ENCODE measurements at places on chromosomes 13 and 19.
A peak's percentile ranks its signal among the peaks of the same experiment; 100 is the strongest.

GRCh38 chr13:95644601-95645052 is at the start of gene DZIP1:
Gene DZIP1, minus strand, starts transcription at chr13:95644706. Its CDS starts 2,677 bp downstream, at chr13:95642029.
- peak; percentile 57 for DNase-seq
- H3K27ac ChIP-seq, result peak within 1 kb of the TSS; percentile 68
- H3K36me3 ChIP-seq, result no peaks in the 10 kb centered on the region
- H3K27me3 ChIP-seq, result peaks cover 5% of the 10 kb centered on the region
- H3K4me1 ChIP-seq, result no peaks in the 10 kb centered on the region

GRCh38 chr19:16394681-16395375 is 70.2 kb downstream of the KLF2 start:
- no peaks in the 10 kb centered on the region for H3K27me3 ChIP-seq
- H3K4me1 ChIP-seq, result no peaks in the 10 kb centered on the region
- no peak overlapping the region for H3K4me3 ChIP-seq
- no peak for DNase-seq

- H3K27ac ChIP-seq, result no peak overlapping the region
- H3K4me3 ChIP-seq, result no peak overlapping the region
- H3K4me1 ChIP-seq, result no peaks in the 10 kb centered on the region
Measured at GRCh38 chr13:83980331-83980730, 98.1 kb upstream of the SLITRK1 start.

DNA sequence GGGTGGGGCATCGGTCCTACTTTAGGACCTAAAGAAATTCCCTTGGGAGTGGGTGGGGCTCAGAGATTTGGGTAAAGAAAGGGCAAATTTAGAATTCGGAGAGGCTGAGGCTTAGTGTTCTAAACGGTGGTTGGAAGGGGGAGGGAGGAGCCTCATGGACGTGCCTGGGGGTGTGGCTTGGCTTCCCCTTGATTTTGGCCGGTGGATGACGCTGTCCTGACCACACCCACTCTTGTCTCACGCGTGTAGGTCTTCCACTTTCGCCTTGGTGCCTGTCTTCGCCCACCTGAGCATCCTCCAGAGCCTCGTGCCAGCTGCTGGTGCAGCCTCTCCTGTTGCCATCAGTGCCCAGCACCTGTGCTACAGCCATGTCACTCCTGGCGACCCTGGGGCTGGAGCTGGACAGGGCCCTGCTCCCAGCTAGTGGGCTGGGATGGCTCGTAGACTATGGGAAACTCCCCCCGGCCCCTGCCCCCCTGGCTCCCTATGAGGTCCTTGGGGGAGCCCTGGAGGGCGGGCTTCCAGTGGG is 1.2 kb upstream of the NUP62 start:
- no peaks in the 10 kb centered on the region for H3K36me3 ChIP-seq
- peak overlapping the region; percentile 2 for H3K27ac ChIP-seq
- no peaks in the 10 kb centered on the region for H3K27me3 ChIP-seq
- DNase-seq, result no peak

DNA sequence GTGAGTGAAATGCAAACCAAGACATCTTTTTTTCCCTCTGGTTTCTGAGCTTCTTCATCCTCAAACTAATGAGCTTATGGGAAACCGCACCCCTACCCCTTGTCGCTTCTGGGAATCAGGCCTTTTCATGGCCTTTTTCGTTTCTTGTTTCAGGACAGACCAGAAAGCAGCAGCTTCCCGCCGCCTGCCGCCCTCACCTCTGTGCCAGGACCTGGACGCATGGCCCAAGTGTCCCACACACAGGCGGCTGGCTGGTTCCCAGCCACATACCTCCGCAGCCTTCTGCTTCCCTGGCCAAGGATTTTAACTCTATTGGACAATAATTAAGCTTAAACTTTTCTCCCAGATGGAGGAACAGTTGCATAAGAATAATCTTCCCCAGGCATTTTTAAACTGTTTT is 114.1 kb upstream of the SLITRK1 start:
- no peaks in the 10 kb centered on the region for H3K36me3 ChIP-seq
- no peak overlapping the region for H3K4me3 ChIP-seq
- no peak overlapping the region for H3K27ac ChIP-seq
- no peak for DNase-seq
- H3K4me1 ChIP-seq, result no peaks in the 10 kb centered on the region

DNA sequence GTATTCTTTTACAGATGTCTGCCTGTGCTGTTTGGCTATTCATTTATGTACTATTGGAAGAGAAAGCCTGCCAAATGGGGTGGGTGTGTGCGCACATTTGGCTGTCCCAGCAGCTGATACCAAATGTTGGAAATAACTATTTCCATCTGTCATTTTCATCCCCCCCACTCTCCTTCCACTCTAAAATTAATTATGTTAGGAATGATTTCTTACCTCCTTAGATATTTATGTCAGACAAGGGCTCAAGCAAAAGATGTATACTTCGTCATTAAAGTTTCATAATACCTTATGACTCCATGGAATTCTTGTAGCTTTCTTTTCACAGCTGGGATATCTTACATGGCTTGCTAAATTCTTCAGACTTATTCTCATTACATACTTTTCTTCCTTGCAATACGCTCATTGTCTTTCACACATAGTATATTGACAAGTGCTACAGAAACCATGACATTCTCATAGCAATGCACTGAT is 18.6 kb downstream of the ITM2B start:
- peak overlapping the region; percentile 2 for H3K27ac ChIP-seq
- H3K36me3 ChIP-seq, result peaks cover 31% of the 10 kb centered on the region
- H3K4me1 ChIP-seq, result peaks cover 4% of the 10 kb centered on the region
- H3K4me3 ChIP-seq, result no peak overlapping the region
- DNase-seq, result no peak
- no peaks in the 10 kb centered on the region for H3K27me3 ChIP-seq

DNA sequence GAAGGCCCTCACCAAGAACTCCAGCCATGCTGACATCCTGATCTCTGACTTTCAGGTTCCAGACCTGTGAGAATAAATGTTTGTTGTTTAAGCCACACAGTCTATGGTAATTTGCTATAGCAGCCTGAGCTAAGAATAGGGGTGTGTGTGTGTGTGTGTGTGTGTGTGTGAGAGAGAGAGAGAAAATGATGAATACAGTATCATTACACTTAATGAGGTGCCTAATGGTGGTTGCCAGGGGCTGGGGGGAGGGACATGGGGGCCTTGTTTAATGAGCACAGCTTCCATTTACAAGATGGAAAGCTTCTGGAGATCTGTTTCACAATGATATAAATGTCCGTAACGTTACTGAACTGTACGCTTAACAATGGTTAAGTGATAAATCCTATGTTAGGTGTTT is 53.8 kb upstream of the LATS2 start:
- no peaks in the 10 kb centered on the region for H3K4me1 ChIP-seq
- no peak overlapping the region for H3K27ac ChIP-seq
- H3K4me3 ChIP-seq, result no peak overlapping the region
- DNase-seq, result no peak

GRCh38 chr13:98141509-98142379 is 1.1 kb upstream of the FARP1 start:
- H3K27ac ChIP-seq, result no peak overlapping the region
- no peak for DNase-seq
- peak overlapping the region; percentile 73 for H3K4me3 ChIP-seq
- no peaks in the 10 kb centered on the region for H3K4me1 ChIP-seq
- no peaks in the 10 kb centered on the region for H3K27me3 ChIP-seq
- no peaks in the 10 kb centered on the region for H3K36me3 ChIP-seq

GRCh38 chr19:55196803-55197202 is 12.5 kb downstream of the PTPRH start:
- DNase-seq, result no peak
- no peaks in the 10 kb centered on the region for H3K4me1 ChIP-seq
- H3K27me3 ChIP-seq, result no peaks in the 10 kb centered on the region
- no peak overlapping the region for H3K4me3 ChIP-seq
- H3K27ac ChIP-seq, result no peak overlapping the region
- peaks cover 81% of the 10 kb centered on the region for H3K36me3 ChIP-seq

DNA sequence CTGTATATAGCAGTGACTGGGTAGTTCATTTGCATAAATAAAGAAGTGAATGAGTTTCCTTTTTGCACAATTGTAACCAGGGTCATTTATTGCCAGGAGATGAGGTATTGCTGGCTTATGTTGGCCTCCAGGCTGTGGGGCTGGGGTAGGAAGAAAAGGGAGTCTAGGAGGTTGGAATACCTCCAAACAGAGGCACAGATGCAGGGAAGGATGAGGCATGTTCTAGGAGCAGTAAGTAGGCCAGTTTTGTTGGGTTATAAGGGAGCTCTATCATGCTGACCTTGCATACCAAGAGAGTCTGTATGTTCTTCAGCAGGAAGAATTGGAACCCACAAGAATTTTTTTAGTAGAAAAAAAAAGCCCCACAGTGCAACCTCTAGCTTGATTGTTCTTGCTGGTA is 17.2 kb upstream of the CYSLTR2 start:
- no peak overlapping the region for H3K4me3 ChIP-seq
- DNase-seq, result no peak
- no peaks in the 10 kb centered on the region for H3K4me1 ChIP-seq
- H3K36me3 ChIP-seq, result no peaks in the 10 kb centered on the region
- H3K27ac ChIP-seq, result no peak overlapping the region

GRCh38 chr19:8363803-8364771 is at the start of gene ANGPTL4:
Gene ANGPTL4, plus strand, starts transcription at chr19:8364155. Its CDS starts 167 bp downstream, at chr19:8364322.
- peak; percentile 85 for DNase-seq
- H3K27ac ChIP-seq, result peak within 1 kb of the TSS; percentile 88
- H3K4me3 ChIP-seq, result peak within 1 kb of the TSS; percentile 33
- no peaks in the 10 kb centered on the region for H3K36me3 ChIP-seq
- no peaks in the 10 kb centered on the region for H3K4me1 ChIP-seq
- H3K27me3 ChIP-seq, result no peaks in the 10 kb centered on the region

GRCh38 chr19:50383852-50384684 is at the start of gene POLD1:
Gene POLD1, plus strand, starts transcription at chr19:50384347. Its CDS starts 14,505 bp downstream, at chr19:50398852.
- no peaks in the 10 kb centered on the region for H3K27me3 ChIP-seq
- H3K4me1 ChIP-seq, result peaks cover 15% of the 10 kb centered on the region
- peak within 1 kb of the TSS; percentile 55 for H3K4me3 ChIP-seq
- peak within 1 kb of the TSS; percentile 75 for H3K27ac ChIP-seq

DNA sequence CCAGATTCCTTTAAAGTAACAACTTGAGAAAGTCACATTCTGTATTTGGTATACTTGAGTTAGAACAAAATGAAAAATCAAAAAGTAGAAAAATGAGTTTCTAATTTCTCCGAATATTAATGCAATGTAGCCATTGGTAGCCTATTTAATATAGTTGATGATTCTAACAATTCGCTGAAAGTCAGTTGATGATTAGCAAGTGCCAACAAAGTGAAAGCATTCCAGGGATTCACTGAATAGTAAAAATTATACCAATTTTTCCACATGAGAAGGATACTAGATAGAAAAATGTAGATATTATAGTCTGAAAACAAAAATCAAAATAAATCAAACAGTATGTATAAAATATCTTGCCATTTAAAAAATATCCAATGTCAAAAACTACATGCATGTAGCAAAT is 117.2 kb downstream of the FREM2 start:
- H3K4me1 ChIP-seq, result no peaks in the 10 kb centered on the region
- no peak for DNase-seq
- H3K27me3 ChIP-seq, result no peaks in the 10 kb centered on the region
- H3K4me3 ChIP-seq, result no peak overlapping the region

DNA sequence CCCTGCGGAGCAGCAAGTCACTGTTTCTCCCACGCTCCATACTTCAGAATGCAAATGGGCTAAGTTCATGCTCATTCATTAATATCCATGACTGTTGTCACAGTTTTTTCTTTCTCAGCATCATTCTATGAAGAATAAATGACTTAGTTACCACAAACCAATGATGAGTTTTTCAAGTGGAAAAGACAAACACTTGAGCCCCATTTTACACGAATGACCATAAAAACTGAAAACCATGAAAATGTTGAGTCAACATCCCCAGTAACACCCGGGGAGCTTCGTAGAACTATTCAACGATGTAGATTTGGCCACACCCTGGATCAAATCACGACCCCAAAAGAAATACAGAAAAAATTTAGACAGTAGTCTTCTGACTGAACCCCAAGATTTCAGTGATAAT is 99.8 kb upstream of the GJB6 start:
- no peak overlapping the region for H3K27ac ChIP-seq
- no peaks in the 10 kb centered on the region for H3K36me3 ChIP-seq
- H3K4me3 ChIP-seq, result no peak overlapping the region
- no peak for DNase-seq
- no peaks in the 10 kb centered on the region for H3K4me1 ChIP-seq

DNA sequence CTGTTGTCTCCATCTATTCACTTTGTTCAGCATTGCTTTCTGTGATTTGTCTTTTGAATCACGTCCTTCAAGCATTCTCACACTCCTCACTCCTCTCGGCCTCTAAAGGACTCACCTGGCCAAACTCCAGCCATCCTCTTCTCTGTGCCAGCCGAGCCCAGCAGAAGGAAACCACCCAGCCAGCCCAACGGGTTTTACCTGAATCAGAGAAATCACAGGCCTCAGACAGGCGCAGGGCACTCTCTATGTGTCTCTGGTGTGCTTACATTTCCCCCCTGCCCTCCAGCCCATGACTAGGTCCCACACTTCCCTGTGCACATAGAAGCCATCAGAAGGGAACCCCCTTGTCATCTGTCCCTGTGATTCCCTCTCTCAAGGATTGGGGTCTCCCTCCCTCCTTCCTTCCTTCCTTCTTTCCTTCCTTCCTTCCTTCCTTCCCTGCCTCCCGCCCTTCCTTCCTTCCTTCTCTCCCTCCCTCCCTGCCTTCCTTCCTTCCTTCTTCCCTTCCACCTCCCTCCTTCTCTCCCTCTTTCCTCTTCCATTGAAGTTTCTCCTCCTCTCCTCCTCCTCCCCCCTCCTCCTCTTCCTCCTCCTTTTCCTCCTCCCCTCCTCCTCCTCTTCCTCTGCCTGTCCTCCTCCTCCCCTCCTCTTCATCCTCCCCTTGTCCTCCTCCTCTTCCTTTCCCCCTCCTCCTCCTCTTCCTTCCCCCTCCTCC is 8.8 kb upstream of the ZNF541 start:
- no peaks in the 10 kb centered on the region for H3K36me3 ChIP-seq
- peaks cover 10% of the 10 kb centered on the region for H3K4me1 ChIP-seq
- H3K27ac ChIP-seq, result no peak overlapping the region
- no peak for DNase-seq

DNA sequence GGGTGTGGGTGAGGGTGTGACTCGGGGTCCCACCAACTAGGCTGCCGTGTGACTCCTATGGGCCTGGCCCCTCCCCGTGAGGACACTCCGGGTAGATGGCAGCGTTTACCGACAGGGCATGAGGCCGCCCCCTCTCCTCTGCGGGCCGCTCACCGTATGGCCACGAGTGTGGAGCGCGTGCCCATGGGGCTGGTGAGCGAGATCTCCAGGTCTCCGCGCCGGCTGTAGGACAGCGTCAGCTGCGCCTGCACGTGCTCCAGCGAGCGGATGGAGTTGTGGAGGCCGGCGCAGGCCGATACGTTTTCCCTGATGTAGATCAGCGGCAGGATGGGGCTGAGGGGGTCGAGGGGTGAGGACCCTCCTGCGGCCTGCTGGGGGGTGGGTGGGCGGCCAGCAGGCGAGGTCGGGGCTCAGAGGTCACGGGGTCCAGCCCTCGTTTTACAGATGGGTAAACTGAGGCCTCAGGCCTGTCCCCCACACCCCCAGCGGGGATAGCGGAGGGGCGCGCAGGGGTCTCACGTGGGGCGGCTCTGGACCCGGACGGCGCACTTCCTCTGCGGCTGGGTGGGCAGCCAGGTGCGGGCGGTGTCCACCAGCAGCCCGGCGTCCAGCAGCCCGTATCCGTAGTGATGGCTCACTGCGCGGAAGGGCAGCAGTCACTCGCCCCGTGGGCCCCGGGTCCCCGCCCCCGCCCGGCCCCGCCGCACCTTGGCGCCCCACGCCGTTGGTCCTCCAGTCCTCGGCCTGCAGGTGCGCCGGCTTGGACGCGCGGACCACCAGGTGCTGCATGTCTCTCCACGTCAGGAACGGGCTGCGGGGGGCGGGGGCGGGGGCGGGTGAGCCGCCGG is 4.3 kb upstream of the C19orf25 start:
- H3K36me3 ChIP-seq, result no peaks in the 10 kb centered on the region
- H3K27ac ChIP-seq, result no peak overlapping the region
- DNase-seq, result no peak
- H3K4me1 ChIP-seq, result peaks cover 6% of the 10 kb centered on the region
- H3K4me3 ChIP-seq, result no peak overlapping the region

GRCh38 chr13:66748712-66749111 is 481.4 kb downstream of the PCDH9 start:
- no peaks in the 10 kb centered on the region for H3K36me3 ChIP-seq
- no peak overlapping the region for H3K4me3 ChIP-seq
- DNase-seq, result no peak

Data from Peyer's patch (tissue), 4 donors.